ENCODE measurements at places on chromosomes 13 and 19.

GRCh38 chr13:113668491-113668971 is 1.5 kb downstream of the GRK1 start:
- DNase-seq, result no peak

- peak; percentile 87 for DNase-seq
Measured at GRCh38 chr19:46513461-46514236, 18.0 kb upstream of the PNMA8B start.

DNA sequence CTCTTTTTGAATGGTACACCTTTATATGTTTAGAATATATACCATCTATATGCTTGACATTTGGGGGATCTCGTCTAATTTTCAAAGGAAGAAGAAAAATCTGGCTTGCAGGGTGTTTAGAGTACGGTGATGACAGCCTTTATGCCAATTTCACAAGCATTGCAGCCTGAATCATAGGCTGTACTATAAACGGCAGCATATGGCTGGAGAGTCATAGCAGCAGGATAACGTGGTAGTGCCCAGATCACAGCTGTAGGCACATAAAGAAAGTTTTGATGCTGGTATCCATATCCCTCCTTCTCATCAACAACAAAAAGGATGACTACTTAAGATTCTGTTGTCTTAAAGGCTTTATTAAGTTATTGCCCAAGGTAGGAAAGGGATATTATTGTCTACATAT is 253.0 kb downstream of the PCDH9 start:
- no peak for DNase-seq

DNA sequence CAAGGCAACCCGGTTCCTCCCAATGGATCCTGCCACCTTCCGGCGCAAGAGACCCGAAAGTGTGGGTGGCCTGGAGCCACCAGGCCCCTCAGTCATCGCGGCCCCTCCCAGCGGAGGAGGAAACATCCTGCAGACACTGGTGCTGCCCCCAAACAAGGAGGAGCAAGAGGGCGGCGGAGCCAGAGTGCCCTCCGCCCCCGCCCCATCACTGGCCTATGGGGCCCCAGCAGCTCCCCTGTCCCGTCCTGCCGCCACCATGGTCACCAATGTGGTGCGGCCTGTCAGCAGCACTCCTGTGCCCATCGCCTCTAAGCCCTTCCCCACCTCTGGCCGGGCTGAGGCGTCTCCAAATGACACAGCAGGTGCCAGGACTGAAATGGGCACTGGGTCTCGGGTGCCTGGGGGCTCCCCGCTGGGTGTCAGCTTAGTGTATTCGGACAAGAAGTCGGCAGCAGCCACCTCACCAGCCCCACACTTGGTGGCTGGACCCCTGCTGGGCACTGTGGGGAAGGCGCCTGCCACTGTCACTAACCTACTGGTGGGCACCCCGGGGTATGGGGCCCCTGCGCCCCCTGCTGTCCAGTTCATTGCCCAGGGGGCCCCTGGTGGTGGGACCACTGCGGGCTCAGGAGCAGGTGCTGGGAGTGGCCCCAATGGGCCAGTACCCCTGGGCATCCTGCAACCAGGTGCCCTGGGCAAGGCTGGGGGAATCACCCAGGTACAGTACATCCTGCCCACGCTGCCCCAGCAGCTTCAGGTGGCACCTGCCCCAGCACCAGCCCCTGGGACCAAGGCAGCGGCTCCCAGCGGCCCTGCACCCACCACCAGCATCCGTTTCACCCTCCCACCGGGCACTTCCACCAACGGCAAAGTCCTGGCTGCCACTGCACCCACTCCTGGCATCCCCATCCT is 11.2 kb upstream of the PRR19 start:
- peak; percentile 78 for DNase-seq

DNA sequence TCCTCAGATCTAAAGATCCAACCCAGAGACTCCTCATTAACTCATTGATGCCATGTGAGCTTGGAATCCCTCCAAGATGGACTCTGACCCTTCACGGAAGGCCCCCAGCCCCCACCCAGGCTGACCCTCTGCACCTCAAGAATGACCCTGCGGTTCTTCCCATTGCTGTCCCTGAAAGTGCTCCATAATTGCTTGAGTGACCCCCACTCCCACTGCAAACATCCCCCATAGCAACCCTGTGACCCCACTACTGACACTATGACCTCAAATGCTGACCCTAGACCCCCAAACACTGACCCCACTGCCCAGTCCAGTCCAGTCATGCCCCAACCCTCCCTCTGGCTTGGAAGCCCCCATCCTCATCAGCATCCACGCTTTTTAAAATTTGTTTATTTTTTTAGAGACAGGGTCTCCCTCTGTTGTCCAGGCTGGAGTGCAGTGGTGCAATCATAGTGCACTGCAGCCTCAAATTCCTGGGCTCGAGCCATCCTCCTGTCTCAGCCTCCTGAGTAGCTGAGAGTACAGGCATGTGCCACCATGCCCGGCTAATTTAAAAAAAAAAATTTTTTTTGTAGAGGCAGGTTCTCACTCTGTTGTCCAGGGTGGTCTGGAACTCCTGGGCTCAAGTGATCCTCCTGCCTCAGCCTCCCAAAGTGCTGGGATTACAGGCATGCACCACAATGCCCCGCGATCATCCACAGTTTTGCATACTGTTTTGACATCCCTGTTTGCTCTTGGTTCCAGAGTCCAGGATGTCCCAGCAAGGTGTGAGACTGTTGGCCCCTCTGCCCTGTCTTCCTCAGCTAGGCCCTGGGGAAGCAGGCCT is 855 bp downstream of the LYL1 start:
- DNase-seq, result no peak

GRCh38 chr19:31408460-31409124 is 59.4 kb upstream of the TSHZ3 start:
- no peak for DNase-seq

DNA sequence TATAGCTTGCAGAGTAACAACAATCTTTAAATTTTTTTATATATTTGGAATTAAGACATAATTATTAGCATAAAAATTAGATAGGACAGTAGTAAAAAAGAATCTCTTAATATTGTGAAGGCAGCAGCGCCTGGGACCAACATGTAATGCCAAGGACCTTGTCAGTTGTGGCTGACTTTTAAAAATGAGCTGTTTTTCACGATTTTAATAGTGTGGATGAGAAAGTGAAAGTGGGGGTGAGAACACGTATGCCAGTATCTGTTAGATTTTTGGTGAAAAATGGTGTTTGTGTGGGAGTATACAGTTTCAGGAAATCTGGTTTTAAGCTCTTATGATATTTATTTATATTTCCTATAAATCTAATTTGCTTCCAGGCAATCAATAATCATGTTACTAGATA is 125.2 kb downstream of the LMO7 start:
- DNase-seq, result no peak

- no peak for DNase-seq
Measured at GRCh38 chr13:110130431-110130830, 176.5 kb downstream of the COL4A1 start.

DNA sequence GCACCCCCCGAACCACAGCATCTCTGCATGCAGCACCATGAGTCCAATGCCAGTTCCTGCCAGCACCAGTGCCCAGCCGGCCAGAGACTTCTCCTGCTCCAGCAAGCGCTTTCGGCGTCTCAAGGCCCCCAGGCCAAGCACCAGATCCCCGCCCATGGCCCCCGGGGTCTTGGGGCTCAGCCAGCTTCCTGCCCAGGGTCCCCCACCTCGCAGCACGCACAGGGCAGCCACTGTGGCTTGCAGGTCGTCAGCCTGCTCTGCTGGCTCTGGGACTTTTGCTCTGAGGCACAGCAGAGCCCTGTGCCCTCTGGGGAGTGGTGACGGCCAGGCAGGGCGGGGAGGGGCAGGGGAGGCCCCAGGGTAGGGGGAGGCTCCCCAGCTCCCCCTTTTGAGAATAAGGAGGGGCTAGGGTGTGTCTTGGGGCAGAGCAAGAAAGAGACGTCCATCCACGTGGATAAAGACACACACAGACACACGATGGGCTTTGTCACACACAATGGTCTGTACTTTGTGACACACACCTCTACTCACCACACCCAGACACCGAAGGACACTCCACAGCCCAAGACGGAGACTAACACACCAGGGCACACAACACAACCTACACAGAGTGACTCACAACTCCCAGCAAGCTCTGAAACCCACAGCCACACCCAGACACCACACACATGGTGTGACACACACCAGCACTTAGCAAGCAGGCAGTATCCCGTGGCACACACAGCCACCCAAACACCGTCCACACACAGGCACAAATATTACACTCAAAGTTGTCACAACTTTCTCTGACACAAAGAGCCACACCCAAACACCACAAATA is at the start of gene KCNN4:
Gene KCNN4 (minus strand): TSS at position 268 of the 820 bp plus-strand sequence. CDS start 112 bp downstream, at position 156.
- DNase-seq, result peak; percentile 84

DNA sequence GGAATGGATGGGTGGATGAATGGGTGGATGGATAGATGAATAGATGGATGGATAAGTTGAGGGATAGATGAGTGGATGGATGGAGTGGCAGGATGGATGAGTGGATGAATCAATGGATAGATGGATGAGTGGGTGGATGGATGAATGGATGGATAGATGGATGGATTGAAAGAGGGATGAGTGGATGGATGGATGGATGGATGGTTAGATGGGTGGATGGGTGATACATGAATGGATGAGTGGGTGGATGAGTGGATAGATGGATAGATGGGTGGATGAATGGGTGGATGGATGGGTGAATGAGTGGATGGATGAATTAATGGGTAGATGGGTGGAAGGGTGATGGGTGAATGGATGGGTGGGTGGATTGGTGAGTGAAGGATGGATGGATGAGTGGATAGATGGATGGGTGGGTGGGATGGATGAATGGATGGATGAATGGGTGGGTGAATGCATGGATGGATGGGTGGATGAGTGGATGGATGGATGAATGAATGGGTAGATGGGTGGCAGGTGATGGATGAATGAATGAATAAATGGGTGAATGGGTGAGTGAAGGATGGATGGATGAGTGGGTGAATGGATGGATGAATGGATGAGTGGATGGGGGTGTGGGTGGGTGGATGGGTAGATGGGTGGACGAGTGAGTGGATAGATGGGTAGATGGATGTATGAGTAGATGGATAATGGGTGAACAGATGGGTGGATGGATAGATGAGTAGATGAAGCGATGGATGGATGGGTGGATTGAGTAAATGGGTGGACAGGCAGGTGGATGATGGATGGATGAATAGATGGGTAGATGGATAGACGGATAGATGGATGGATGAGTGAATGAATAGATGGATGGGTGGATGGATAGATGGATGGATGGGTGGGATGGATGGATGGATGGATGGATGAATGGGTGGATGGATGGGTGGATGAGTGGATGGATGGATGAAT is 17.7 kb downstream of the GNA15 start:
- DNase-seq, result no peak

DNA sequence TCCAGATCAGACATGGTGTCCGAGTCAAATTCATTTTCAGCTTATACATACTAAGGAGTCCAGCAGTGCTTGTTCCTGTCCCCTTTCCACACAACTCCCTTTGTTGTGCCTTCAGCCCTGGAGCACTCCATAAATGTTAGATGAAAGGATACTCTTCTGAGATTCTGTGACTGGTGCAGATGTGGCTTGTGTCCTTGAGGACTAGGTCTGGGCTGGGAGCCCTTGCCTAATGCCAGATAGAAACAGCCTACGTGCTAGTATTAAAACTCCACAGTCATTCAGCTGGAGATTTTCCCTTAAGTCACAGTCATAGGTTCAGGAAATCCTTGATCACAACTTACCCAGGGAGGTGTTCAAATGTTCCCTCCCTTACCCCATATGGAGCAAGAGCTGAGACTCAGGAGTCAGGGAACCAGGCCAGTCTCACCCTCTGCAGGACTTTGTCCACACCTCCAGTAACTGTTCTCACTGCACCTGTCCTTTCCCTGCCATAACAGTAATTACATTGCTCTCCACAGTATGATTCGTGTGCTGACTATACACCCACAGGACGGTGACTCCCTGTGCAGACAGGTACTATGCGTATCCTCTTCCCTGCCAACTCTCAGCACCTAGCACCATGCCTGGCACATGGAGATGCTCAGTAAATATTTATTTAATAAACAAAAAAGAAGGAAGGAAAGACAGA is 15.5 kb upstream of the SERPINE3 start:
- DNase-seq, result no peak

GRCh38 chr19:45445139-45445538 is 21.4 kb upstream of the ERCC1 start:
- no peak for DNase-seq

DNA sequence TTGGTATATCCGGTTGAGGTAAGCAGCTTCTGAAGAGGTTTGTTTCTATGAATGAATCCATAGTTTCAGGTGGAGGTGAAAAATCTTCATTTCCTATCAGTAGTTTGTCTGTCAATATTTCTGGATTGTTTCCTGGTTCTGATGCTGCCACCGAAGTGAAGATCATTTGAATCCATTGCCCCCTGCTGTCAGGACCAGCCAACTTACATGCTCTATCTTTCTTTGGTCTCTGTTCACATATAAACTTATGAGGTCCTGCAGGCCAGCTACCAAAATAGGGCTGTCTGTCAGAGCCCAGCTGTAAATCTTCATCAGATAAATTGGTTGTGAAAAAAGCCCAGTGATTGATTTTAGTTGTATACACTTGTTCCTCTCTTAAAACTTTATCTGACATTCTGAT is 15.2 kb upstream of the N4BP2L1 start:
- no peak for DNase-seq

DNA sequence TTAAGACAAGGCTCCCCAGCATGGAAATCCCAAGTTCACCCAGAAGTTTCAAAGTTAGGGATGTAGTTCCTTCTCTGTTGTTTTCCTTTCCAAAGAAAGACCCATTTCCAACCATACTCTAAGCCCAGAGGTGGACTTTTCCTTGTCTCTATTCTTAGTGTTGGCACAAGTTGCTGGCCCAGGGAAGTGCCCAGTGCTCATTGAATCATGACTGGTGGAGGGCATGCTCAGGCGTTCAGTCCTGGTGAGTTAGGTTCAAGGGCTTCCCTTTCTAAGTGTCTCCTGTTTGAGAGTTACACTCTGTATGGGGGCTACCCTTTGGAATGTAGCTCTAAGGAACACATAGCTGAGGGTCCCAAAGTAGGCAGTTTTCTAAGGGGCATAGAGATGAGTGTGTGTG is 389.5 kb downstream of the KCNRG start:
- DNase-seq, result no peak

- DNase-seq, result no peak
Measured at GRCh38 chr13:87444135-87444534, 227.0 kb upstream of the SLITRK5 start.

DNA sequence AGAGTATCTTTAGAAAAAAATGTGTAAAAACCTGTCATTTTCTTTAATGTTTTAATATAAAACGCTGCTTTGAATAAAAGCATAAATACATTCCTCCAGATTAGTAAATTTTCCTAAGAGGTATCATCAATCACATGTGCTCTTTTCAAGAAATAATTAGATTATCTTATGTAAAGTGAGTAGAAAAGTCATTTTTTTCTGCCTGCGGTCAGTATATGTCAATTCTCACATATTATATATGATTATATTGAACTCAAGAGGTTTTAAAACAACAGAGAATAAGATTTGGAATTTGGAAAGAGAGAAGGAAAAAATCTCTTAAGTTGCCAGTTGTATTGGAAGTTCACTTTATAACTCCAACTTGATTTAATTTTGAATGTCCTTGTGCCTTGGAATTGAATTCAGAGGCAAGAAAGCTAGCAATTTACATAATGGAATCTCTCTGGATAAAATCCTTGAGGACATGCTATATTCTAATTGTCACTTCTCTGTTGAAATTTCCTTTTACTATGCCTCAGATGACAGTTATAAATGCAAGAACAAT is 740.1 kb upstream of the SPRY2 start:
- DNase-seq, result no peak
